ENCODE measurements at places on chromosomes 16 and 17.
A peak's percentile ranks its signal among the peaks of the same experiment; 100 is the strongest.

GRCh38 chr16:84931506-84931905 lies 79.8 kb downstream of the ZDHHC7 start:
- no peak for DNase-seq

DNA sequence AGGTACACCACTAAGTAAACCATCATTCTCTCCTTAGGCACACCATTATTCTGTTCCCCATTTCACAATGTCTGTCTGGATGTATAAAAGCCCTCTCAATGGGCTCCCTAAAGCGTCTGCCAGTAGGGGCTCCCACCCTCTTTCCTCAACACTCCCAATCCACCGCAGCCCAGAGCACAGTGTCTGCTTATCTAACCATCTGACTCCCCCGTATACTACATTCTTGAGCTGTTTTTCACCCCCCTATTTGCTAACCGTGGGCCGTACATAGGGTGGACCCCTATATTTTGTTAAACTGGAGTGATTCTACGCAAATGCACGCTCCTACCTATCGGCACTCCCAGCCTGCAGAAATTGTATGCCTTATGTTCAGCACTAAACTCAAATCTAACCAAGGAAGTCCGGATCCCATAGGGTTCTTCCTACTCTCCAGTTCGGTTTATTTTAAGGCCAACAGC lies 685 bp upstream of the PSMD3 start:
- DNase-seq, result peak; percentile 35

DNA sequence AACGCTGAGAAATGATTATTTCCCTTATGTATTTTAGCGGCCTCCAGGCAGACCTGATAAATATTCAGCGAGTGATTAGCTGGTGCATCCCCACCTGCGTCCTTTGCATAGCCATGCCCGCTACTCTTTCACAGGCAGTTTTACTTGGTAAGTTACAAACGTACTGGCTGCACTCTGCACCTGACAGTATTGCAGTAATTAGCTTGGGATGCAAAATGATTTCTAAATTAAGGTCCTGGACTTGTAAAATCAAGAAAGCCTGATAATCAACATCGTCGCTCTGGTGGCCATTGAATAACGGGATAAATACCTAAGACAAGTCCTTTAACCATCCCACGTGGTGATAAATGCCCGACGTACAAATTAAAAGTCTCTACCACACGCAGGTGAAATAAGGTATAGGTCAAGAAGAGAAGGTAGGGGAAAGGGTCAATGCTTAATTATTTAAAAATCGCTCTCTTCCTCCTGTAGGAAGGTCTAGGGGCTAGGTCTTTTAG lies 998 bp upstream of the PRKCA start:
- DNase-seq, result no peak

GRCh38 chr17:45292696-45293412 lies 24.0 kb downstream of the MAP3K14 start:
- no peak for DNase-seq

DNA sequence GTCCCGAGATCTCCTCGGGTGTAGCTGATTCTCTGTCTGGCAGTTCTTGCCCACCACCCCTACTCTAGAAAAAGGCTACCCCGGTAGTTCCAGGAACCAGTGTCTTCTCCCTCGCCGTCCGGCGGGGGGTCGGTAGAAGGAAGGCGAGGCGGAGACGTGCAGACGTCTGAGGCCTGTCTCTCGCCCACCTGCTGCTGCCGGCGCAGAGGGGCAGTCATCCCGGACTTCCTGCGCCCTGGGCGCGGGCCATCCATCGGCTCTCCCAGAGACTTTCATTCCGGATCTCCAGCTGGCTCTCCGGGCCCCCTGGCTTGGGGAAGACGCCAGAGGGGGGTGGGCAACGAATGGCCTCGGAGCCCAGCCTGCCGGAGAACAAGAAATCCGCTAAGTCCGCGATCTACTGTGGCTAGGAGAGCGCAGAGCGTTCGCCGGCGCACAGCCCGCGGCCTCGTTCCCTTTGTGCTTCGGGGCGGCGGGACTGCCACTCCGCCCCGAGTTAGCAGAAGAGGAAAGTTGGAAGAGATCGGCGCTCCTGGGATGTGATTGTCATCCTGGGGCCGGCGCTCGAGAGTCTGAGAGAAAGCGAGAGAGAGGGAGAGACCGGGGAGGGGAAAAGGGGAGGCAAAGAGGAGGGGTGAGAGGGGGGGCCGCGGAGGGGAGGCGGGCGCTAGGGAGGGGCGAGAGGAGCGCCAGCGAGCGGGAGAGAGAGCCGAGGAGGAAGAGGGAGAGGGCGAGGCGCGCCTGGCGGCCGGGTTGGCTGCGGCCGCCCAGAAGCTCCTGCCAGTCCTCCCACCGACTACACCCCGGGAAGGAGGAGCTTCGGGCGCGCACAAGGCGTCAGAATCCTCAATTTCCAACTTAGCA lies at the start of gene IRX5:
Gene IRX5, plus strand, starts transcription at position 861 of the 864 bp plus-strand sequence. CDS start 334 bp downstream, outside the sequence.
- peak; percentile 84 for DNase-seq

GRCh38 chr17:21462237-21462636 lies 86.1 kb downstream of the KCNJ12 start:
- no peak for DNase-seq

DNA sequence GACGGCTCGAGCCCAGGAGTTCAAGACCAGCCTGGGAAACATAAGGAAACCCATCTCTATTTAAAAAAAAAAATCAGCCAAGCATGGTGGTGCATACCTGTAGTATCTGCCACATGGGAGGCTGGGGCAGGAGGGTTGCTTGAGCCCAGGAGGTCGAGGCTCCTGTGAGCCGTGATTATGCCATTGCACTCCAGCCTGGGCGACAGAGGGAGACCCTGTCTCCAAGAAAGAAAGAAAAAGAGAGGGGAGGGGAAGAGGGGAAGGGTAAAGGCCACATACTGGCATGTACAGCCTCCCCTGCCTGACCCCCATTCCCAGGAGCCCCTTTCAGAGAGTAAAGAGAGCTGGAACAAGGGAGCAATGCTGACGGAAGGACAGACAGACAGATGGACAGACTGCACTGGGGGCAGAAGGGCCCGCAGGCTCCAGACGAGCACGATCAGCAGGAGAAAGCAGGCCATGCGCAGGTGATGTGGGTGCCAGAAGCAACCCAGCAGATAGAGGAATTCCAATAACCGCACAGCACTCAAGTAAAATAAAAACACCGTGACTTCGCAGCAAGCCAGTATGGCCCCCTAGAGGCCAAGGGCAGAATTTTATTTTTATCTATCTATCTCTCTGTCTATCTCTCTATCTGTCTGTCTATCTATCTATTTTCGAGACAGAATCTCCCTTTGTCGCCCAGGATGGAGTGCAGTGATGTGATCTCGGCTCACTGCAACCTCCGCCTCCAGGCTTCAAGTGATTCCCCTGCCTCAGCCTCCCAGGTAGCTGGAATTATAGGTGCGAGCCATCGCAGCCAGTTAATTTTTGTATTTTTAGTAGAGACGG lies 27.1 kb upstream of the SNN start:
- peak; percentile 81 for DNase-seq

GRCh38 chr17:8482546-8482945 lies 46.9 kb downstream of the NDEL1 start:
- DNase-seq, result no peak

GRCh38 chr16:51390877-51391276 lies 239.8 kb upstream of the SALL1 start:
- DNase-seq, result no peak

DNA sequence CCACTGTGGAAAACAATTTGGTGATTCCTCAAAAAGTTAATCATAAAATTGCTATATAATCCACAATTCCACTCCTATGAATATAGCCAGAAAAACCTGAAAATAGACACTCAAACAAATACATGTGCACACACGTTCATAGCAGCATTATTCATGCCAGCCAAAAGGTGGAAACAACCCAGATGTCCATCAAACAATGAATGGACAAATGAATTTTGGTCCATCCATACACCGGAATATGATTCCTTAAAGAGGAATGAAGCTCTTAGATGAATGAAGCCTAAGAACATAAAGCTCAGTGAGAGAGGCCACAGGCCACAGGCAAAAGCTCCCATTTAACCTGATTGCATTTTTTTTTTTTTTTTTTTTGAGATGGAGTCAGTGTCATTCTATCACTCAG lies 114.6 kb upstream of the TNRC6C start:
- no peak for DNase-seq
